IPS DF 6.9 (cell line): ENCODE measurements at places on chromosomes 7 and 10.

GRCh38 chr7:20222219-20222828 is 5.1 kb upstream of the MACC1 start:
- no peak overlapping the region for H3K27ac ChIP-seq
- DNase-seq = no peak

GRCh38 chr10:7794251-7795026 is 6.5 kb downstream of the ATP5F1C start:
- no peak for DNase-seq
- H3K4me1 ChIP-seq = no peaks in the 10 kb centered on the region
- H3K27ac ChIP-seq = no peak overlapping the region
- no peaks in the 10 kb centered on the region for H3K27me3 ChIP-seq

DNA sequence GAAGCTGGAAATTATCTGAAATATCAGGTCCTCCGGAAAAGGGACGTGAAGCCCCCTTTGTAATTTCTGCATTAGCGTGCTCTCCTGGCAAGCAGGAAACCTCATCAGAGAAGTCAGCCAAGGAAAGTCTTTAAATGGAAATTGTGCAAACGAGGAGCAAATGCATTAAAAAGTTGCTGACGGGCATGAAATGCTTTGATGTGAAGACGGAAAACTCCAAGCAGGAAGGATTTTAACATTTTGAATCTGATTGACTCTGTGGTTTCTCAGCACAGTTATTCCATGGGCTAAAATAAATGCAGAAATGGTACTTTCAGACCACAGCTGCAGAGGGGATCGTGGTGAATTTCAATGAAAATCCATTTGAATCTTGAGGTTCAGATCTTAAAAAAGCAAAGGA is 167.8 kb downstream of the AHR start:
- H3K27me3 ChIP-seq = no peaks in the 10 kb centered on the region
- H3K27ac ChIP-seq = no peak overlapping the region

DNA sequence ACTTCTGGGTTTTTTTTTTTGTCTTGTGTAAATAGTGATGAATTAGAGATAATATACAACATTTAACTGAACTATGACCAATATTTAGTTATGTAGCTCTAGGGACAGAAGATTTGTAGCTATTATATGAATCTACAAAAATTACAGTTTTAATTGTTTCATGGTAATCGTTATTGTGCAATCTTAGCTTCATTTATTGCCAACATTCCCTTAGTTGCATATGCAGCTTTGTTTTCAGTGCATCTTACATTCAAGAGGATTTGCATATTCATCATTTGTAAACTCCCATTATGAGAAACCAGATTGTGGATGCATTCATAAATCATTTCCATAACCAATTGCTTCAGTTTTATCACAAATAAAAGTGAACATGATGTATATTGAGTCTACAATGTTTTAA is 68.8 kb downstream of the MALRD1 start:
- H3K4me3 ChIP-seq = no peak overlapping the region
- DNase-seq = no peak
- H3K27me3 ChIP-seq = no peaks in the 10 kb centered on the region
- H3K27ac ChIP-seq = no peak overlapping the region

- no peaks in the 10 kb centered on the region for H3K27me3 ChIP-seq
- DNase-seq = no peak
- no peak overlapping the region for H3K4me3 ChIP-seq
- H3K27ac ChIP-seq = no peak overlapping the region
Measured at GRCh38 chr7:16055263-16055976, 365.9 kb downstream of the CRPPA start.

DNA sequence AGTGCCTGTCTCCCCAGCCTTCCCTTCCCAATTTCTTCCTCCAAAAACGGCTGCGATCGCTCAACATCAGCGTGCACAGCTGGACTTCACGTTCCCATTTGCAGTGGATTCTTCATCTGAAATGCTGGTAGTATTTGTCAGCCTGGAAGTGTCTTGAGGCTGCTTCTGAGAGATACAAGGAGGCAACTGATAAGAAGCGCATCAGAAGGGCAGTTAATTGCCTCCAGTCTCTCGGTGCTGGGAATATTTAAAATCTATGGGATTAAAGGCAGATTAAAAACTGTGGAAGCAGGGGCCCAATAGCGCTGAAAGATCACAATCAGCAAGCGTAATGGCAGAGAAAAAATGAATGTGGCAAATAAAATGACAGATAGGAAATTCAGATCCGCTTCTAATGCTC is 450.0 kb downstream of the GATA3 start:
- no peaks in the 10 kb centered on the region for H3K4me1 ChIP-seq
- H3K36me3 ChIP-seq = no peaks in the 10 kb centered on the region
- H3K27ac ChIP-seq = no peak overlapping the region
- H3K4me3 ChIP-seq = no peak overlapping the region
- H3K27me3 ChIP-seq = no peaks in the 10 kb centered on the region

- DNase-seq = no peak
- H3K27ac ChIP-seq = no peak overlapping the region
- no peak overlapping the region for H3K4me3 ChIP-seq
- H3K27me3 ChIP-seq = no peaks in the 10 kb centered on the region
- peaks cover 5% of the 10 kb centered on the region for H3K4me1 ChIP-seq
Measured at GRCh38 chr7:47571331-47572093, 10.4 kb downstream of the TNS3 start.

GRCh38 chr7:16587790-16588189 is 57.8 kb downstream of the ANKMY2 start:
- no peak for DNase-seq
- no peaks in the 10 kb centered on the region for H3K27me3 ChIP-seq
- no peak overlapping the region for H3K4me3 ChIP-seq
- H3K36me3 ChIP-seq = no peaks in the 10 kb centered on the region; the same call in 1 of the 2 replicates
- no peak overlapping the region for H3K27ac ChIP-seq

DNA sequence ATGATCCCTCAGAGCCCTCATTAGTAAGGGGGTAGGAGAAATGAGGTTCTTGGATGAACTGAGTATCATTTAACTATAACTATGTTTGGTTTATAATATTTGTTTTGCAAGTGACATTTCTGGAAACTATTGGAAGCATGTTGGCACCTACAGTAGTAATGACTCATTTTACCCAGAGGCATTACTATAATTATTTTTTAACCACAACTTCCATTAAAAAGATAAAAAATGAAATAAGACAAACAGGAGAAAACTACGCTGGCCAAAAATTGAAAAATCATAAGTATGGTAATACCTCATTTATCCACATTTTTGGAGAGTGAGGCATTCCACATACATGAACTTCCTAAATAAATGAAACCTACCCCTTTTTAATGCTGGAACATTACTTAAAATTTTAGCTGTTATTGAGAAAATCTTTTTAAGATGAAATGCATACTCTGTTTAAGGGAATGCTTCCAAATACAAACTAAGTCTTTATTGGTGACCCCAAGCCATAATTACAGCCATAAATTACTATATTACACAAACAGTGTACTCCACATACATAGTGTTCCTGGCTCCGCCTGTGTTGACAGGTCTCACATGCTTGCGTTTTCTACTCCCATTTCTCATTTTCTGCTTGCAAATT is 84.6 kb upstream of the CAPZA2 start:
- no peak overlapping the region for H3K27ac ChIP-seq
- no peaks in the 10 kb centered on the region; the same call in 1 of the 2 replicates for H3K27me3 ChIP-seq
- DNase-seq = no peak
- H3K4me1 ChIP-seq = peaks cover under 1% of the 10 kb centered on the region; the same call in 1 of the 2 replicates
- no peaks in the 10 kb centered on the region for H3K36me3 ChIP-seq

GRCh38 chr10:95458871-95459270 is 102.3 kb downstream of the SORBS1 start:
- no peak for DNase-seq
- H3K27me3 ChIP-seq = no peaks in the 10 kb centered on the region
- H3K4me1 ChIP-seq = peaks cover 8% of the 10 kb centered on the region; the same call in 1 of the 2 replicates
- no peak overlapping the region for H3K4me3 ChIP-seq
- H3K27ac ChIP-seq = no peak overlapping the region
